ENCODE measurements at places on chromosomes 2 and 18.

DNA sequence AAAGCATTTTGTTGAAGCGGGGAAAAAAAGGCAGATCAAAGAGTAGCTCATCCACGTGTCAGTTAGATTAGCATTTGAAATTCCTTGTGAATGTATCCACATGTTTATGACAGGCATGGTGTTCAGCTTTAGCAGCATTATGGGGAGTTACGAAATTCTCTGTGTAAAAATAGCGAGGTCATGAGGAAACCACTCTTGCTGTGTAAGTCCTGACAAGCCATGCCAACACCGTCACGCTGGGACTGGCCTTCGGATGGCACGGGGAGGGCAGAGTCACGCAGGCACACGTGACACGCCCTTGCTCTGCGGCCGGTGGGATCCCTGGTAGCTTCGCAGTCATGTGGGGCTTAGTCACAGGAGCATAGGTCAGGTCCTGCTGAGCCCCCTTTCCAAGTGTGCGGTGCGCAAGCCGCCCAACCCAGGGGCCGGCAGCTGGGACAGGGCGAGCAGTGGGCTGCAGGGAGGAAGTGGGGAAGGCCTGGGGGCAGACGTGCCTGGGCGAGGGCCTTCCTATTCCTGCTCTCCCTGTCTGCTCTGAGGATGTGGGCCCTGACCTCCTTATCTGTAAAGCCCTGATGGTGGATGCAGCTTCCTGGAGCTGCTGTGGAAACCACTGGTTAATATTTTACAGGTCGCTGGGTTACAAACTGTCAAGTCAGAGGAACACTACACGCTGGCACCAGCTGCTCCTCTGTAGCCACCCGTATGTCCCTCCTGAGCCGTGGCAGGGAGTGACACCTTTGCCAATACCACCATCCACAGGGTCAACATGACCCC is 18.0 kb downstream of the MBP start:
- no peak for DNase-seq

GRCh38 chr2:143730155-143730952 is 601.1 kb downstream of the ARHGAP15 start:
- no peak for DNase-seq

- no peak for DNase-seq
Observed at GRCh38 chr2:88521445-88522073, 69.1 kb upstream of the FOXI3 start.

- DNase-seq = no peak
Observed at GRCh38 chr2:1639086-1639858, 105.0 kb downstream of the PXDN start.

GRCh38 chr2:236769981-236770671 is 200.5 kb downstream of the ACKR3 start:
- no peak for DNase-seq

- no peak for DNase-seq
Observed at GRCh38 chr2:2059199-2059598, 271.9 kb downstream of the MYT1L start.

DNA sequence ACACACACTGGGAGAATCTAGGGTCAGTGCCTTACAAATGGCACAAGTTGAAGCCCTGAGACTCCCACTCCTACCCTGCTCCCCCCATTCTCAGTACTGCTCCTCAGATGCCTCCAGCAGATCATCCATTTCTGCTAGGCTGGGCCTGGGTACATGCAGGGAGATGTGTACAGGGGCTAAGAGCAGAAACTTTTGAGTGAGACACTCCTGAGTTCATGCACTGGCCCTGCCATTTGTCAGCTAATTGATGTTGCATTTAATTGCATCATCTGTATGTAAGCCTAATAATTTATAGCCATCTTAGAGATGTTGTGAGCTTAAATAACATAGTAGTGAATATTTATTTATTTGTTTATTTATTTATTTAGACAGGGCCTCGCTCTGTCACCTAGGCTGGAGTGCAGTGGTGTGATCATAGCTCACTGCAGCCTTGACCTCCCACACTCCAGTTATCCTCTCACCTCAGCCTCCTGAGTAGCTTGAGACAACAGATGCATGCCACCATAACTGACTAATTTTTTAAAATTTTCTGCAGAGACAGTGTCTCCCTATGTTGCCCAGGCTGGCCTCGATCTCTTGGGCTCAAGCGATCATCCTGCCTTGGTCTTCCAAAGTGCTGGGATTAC is 4.8 kb upstream of the CASP8 start:
- no peak for DNase-seq

DNA sequence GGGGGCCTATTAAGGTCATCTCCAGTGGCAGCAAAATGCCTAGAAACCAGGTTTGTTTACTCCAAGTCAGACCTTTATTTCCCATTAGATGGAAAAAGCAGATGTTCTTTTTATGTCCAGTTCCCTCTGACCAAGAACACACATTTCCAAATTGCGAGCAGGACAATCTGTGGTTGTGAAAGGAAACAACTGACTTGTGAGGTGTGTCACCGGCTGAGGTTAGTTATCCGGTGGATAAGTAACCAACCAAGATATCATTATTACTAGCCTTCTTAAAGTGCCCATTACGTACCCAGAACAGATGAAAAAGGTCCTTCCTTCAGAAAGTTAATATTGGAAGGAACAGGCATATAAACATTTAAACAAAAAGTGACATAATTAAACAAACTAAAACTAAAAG is 112.9 kb downstream of the THADA start:
- no peak for DNase-seq

- DNase-seq = no peak
Observed at GRCh38 chr2:23385351-23385747, 370 bp downstream of the KLHL29 start.

DNA sequence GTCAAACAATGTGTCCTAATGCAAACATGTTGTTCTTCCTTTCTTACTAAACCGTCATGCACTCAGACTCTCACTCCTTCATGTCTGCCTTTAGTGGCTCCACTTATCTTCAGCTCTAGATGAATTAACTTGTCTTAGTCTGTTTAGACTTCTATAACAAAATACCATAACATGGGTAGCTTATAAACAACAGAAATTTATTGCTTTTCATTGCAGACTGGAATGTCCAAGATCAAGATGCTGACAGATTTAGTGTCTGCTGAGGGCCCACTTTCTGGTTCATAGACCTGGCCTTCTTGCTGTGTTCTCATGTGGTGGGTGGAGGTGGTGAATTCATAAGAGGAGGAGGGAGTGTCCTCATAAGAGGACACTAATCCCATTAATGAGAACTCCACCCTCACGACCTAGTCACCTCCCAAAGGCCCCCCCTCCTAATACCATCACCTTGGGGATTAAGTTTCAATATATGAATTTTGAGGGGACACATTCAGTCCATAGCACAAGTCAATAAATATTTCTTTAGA is 32.3 kb downstream of the RALBP1 start:
- no peak for DNase-seq

DNA sequence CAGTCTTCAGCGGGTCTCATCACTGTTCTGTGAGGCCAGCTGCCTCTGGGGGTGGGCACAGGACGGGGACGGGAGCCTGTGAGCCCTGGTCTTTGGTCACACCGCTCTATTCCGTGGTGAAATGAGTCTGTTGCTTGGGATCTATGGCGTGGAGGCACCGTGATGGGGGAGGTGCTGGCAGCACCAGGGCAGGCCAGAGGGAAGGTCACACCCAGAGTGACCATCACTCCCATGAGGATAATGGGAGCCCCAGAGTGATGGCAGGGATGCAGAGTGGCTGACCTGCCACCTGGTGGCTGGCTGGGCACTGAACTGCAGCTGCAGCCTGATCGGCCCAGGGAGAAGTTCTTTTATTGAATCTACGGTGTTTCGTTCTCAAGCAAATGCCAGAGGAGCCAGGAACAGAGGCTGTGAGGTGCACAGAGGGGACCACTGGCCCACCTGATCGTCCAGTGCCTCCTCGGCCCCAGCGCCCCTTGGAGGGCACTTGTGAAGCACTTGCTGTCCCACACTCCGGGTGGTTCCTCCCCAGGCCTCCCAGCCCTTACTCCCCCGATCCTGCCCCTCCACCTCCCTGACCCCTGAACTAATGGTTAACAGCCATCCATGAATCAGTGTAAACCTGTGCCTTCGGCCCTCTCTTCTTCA is 17.9 kb downstream of the KCNIP3 start:
- no peak for DNase-seq

DNA sequence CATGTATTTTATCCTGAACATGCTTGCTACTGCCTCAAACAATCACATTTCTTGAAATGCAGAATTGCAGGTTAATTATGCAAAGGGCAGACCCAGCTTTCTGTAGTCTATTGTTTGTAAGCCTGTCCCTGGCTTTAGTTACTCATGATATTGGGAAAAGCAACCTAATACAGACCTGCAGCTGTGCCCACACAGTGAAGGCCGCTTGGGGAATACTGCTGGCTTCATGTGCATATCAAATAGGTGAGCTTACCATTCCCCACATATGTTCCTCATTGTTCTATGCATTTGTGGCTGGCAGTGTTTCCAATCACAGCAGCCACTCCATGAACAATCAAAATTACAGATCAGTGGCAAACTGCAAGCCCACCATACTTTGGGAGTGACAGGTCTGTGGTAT is 186.3 kb downstream of the TMEM163 start:
- no peak for DNase-seq

- DNase-seq = no peak
Observed at GRCh38 chr2:135151615-135152014, 99.5 kb downstream of the RAB3GAP1 start.

- no peak for DNase-seq
Observed at GRCh38 chr2:41026613-41027012, 574.7 kb upstream of the SLC8A1 start.

DNA sequence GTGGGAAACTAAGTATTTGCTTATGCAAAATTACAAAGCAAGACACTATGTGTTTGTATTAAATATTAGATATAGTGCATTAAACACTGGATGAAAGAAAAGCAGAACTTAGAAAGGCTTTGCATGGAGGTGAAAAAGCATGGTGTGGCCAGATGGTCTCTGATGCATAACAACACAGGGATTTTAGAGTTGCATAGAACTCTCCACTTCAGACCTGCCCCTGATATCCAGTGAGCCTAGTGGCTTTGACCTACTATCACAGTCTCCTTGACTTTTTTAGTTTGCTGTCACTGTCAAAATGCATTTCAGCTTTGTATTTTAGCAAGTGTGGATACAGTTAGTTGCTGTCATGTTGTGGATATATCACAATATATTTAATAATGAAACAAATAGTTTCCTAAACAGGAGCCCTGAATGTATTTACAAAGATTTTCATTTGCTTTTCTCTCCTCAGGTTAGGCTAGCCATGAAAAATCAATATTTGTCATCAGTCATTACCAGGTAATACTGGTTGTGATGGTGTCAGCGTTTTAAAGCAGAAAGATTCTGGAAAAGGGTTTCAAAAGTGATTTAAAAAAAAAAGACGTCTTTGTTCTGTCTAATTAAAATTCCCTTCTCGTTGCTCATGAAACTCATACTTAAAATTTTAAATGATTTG is 5.2 kb downstream of the CSRNP3 start:
- DNase-seq = no peak

- DNase-seq = no peak
Observed at GRCh38 chr18:2589345-2590068, 18.1 kb downstream of the NDC80 start.

GRCh38 chr2:94939349-94939748 is 68.1 kb downstream of the TEKT4 start:
- DNase-seq = no peak

DNA sequence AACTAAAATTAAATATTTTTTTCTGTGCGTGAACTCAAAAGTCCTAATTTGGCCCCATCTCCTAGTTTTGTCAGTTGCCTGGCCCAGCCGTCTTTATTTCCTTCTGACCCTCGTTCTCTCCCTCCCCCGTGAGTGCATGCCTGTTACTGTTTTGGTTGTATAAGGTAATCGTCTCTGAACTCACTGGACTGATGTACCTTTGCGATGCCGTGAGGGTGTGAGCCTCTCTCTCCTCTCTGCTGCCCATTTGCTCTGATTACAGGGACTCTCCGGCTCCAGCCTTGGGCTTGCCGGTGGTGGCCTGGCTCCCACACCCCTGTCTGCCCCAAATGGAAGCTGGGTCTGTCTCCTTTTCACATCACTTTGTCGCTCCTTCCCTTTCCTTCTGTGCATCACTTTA is 66.5 kb upstream of the RBM44 start:
- no peak for DNase-seq

- DNase-seq = no peak
Observed at GRCh38 chr18:61448316-61448715, 115.1 kb downstream of the CDH20 start.

GRCh38 chr2:105397025-105397722 is 1.7 kb downstream of the FHL2 start:
- DNase-seq = no peak

DNA sequence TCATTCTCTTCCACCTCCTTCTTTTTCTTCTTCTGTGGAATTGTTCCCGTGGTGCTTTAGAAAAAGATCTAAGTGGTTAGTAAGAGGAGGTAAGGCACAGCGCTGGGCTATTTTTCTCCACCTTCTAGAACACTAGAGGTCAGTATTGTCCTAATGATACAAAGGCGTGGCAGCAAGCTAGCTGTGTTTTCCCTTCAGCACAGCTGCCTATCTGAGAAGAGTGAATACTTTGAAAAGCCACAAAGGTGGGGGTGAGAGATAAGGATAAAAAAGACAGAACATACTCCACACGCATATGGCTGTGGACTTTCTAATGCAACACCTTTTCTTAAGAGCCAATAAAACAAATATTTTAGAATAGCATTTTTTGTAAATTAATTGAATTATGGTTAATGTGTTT is 2.1 kb downstream of the CNTNAP5 start:
- no peak for DNase-seq

DNA sequence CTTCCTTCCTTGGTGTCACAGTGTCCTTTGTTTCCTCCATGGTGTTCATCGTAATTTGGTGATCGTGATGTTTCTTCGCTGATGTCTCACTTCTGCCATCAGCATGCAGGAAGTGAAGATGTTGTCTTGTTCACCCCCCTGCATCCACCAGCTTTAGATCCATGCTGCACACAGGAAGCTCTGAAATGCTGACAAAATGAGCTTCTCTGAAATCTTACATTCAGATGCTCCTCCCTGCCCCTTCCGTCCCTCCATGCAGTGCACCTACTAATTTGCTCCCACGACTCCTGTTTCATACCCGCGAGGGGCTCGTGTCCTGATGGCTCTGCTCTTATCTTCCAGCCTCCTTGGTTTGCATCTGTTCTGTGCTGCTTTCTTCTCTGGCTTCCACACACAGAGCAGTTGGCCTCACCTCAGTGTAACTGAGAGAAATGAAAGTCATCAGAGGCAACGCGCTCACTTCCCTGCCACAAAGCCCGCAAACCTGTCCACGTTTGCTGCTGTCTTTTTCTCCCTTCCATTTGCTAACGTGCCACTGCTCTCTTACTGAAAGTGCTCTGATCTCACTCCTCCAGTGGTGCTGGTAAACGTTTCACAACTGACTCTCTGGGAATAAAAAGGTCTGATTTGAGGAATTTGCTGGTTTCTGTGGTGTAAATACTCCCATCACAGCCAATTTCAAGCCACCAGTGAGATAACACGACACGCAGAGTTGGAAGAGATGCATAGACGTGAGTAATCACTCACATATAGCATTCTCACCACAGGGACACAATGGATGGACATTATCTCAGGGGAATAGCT is 41.0 kb upstream of the MGAT4A start:
- DNase-seq = no peak

- no peak for DNase-seq
Observed at GRCh38 chr2:232831496-232831895, 38.6 kb upstream of the SNORC start.

Measured in stimulated activated CD8-positive, alpha-beta memory T cell treated with anti-CD3 and anti-CD28 coated beads, Interleukin-15, amount 100 ng/mL, for 1 hour (primary cell).